ENCODE measurements at places on chromosomes 3 and 15.

- DNase-seq = no peak
Measured at GRCh38 chr3:36362216-36362615, 18.1 kb upstream of the STAC start.

- DNase-seq = no peak
Measured at GRCh38 chr3:150656316-150656715, 47.4 kb downstream of the ERICH6 start.

- DNase-seq = no peak
Measured at GRCh38 chr15:25611603-25612002, 172.8 kb upstream of the UBE3A start.

DNA sequence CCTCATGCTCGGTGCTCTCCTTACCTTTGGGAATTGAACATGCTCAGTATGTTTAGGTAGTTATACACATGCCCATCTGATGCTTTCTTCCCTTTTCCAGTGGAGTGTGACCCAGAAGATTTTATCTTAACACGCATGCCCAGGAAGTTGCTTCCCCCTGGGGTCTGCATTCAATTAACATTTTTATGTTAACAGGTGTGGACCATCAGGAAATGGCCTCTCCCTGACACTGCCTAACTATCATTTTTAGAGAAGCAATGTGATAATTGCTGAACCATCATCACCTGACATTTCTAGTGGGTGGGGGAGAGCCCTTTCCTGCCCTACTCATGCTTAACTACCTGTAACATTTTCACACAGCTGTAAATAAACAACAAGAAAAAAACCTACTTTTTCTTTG, 55.1 kb upstream of the TGFBR2 start:
- no peak for DNase-seq

DNA sequence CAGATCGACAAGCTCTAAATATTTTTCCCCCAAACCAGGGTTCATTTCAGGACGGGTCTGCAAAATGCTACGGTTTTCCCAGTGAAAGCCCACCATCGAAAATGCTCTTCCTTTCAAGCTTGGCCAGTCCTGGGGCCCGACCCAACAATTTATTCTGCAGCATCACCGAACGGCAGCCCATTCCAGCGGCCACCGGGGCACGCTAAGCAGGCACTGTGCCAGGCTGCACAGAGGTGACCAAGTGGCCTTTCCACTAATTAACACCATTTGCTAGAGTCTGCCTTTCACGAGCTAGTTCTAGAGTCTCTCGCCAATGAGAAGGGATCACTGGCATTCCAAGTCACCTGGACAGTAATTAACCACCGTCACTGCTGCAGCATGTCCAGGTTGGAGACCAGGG, 14.4 kb downstream of the RGMA start:
- no peak for DNase-seq
